Bronchial epithelial cell (primary cell): ENCODE measurements at places on chromosomes 3 and 15. TPM values are rescaled to one million over a fixed set of nuclear protein-coding genes. Genes with fewer than 3 reads are reported as not detected.
A peak's percentile ranks its signal among the peaks of the same experiment; 100 is the strongest.

DNA sequence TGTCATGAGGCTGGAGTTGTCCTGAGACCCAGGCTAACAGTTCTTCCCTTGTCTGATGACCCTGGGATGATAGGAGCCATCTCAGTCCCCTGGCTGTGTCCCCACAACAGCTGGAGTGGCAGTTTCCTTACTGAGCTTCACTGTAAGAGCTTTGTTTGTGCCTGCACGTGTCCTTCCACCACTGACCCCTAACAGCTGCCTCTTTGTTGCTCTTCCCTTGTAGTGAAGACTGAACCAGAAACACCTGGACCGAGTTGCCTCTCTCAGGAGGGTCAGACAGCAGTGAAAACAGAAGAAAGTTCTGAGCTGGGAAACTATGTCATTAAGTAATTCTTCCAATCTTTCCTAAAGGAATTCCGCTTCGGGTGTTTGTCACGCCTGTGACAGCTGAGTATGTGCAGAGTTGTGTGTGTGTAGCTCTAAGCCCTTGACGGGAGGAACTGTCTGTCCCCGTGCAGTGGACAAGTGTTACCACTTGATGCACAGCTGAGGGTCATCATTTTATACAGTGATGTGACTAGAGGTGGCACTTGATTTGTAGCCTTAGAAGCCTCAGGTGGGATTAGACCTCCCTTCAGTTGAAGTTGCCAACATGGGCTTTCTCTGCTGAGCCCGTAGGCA, 25.0 kb downstream of the MAP6D1 start:
- no peak for DNase-seq

- no peak for DNase-seq
Measured at GRCh38 chr15:99141943-99142342, 37.1 kb downstream of the SYNM start.

GRCh38 chr3:155325263-155325835, 31.9 kb upstream of the STRIT1 start:
- DNase-seq, result no peak

GRCh38 chr3:160755776-160756304, at the start of gene PPM1L:
TSS of gene PPM1L (plus strand) at chr3:160756231.
- DNase-seq, result peak; percentile 16

DNA sequence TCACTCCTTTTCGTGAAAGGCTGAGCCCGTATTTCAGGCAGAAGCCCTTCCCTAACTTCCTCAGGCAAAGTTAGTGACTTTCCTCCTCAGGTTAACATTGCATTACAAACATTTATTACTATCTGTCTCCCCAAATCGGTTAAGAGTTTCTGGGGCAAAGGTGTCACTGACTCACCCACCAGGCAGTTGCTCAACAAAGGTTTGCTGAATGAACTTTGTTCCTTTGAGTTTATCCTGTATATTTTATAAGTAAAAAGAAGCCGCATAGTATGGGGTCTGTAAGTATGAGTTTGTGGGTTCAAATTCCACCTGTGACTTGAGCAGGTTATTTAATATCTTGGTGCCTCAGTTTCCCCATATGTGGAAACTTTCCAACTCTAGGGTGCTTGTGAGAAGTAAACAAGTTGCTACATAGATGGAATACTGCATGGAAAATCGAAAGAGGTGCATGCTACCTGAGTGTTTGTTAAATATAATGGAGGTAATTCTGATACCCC, 177.7 kb downstream of the THRB start:
- peak; percentile 74 for DNase-seq

- no peak for DNase-seq
Measured at GRCh38 chr3:23244324-23245041, 41.4 kb downstream of the UBE2E2 start.

GRCh38 chr3:59268170-59268569, 218.3 kb upstream of the CFAP20DC start:
- peak; percentile 62 for DNase-seq

- DNase-seq, result no peak
Measured at GRCh38 chr15:61978225-61978624, 82.0 kb downstream of the VPS13C start.

CCDC39 gene
- not detected in 2 replicates for total RNA-seq

ADGRG7 gene
- total RNA-seq, result under 0.01 TPM in 1 of 2 replicates, not detected in the other

SLC28A1 gene
- not detected in 2 replicates for total RNA-seq

INKA1 gene
- 19.5 and 21.6 TPM in 2 replicates for total RNA-seq
